ENCODE measurements at places on chromosomes 5 and 9.

- no peak for DNase-seq
These were observed 320.7 kb downstream of the ASTN2 start for GRCh38 chr9:117093891-117094844.

GRCh38 chr5:127070243-127070642 lies 3.1 kb downstream of the C5orf63 start:
- DNase-seq = no peak

- DNase-seq = no peak
These were observed at the start of gene ADAMTS12 for GRCh38 chr5:33891788-33892619. Gene ADAMTS12, minus strand, starts transcription at chr5:33891990. Its CDS starts 134 bp downstream, at chr5:33891856.

- DNase-seq = no peak
These were observed 26.2 kb downstream of the ARL14EPL start for GRCh38 chr5:116058346-116058936.

DNA sequence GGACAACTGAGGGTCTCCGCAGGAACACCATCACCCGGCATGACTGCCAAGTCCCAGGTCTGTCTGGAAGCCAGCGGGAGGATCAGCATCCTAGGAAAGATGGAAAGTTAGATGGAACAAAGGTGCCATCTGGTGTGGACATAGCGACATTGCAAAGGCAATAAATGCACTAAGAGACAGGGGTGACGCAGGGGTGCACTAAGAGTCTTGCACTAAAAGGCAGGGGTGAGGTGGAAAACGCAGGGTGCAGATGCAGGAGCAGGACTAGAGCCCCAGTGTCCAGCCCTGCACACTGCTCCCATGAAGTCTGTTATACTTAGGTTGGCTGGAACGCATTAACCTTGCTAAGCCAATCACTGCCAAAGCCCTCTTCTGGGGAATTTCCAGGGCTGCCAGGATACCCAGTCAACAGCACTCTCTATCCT lies 15.5 kb downstream of the ATOX1 start:
- no peak for DNase-seq

DNA sequence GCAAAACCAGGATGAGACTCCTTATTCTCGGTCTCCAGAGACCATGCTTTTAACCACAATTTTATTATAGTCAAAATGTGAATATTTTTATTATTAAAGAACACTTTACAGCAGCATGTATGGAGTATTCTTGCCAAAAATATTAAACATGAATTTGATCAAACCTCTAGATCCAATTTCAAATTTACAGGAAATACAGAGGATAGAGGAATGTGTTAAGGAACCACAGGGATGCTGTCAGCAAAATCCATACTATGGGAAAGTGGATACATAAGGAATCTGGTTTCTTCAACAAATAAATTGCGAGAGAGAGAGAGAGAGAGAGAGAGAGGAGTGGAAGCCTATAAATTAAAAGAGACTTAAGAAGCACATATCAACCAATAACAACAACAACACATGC lies 348.2 kb upstream of the NUDT12 start:
- no peak for DNase-seq

DNA sequence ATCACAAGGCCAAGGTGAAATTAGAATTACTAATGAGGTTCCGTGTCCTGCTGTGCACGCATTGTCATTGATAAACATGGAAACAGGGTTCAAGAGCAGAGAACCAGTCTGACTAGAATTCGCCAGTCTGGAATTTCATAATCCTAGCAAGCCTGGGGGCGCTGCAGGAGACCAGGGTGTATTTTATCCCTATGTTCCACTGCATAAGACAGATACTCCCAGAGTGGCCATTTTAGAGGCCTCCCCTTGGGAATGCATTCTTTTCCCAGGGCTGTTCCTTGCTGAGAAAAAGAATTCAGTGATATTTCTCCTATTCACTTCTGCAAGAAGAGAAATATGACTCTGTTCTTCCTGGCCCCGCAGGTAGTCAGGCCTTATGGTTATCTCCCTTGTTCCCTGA lies 1387.7 kb downstream of the MAT2B start:
- no peak for DNase-seq

- DNase-seq = no peak
These were observed 731.6 kb downstream of the DNAH5 start for GRCh38 chr5:13212886-13213285.

DNA sequence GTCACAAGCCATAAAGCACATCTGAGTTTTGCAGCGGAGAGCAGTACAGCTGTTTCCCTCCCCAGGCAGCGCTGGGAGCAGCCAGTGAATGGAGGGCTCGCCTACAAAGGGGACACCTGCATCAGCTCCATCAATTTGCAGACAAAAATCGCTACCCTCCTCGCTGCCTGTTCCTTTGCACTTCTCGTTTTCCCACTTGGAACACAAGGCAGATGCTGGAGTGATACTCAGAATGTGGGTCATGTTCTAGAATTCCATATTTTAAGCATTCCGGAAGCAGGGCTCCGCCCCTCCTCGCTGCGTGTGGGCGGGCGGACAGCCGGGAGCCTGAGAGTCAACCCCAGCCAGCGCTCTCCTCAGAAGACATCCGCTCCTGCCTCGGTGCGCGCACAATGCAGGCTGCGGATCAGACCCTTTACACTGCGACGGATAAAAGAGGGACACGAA lies 92.1 kb downstream of the LMNB1 start:
- peak; percentile 11 for DNase-seq

DNA sequence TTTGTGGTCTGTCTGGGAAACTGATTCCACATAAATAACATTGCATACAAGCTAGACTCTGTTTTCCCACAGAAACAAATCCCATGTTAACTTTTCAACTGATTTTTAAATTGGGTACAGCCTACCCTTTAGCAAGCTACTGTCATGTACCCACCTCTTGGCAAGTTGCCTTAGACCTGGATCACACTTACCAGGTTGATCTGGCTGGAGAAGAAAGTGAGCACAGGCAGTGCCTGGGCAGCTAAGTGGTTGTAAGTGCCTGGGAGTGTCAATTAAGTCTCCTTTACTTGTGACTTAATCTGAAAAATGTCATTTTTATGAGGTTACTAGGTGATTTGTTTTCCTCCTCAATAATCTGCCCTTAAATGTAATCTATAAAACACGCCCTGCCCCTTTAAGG lies 336.4 kb downstream of the ARL15 start:
- DNase-seq = no peak

Data from stimulated activated CD8-positive, alpha-beta memory T cell treated with anti-CD3 and anti-CD28 coated beads, Interleukin-4, amount 100 ng/mL, for 24 hours (primary cell).